M059J (cell line): ENCODE measurements at places on chromosomes 1 and 21.

- DNase-seq, result peak; percentile 97
Observed at GRCh38 chr1:203692565-203693470, 66.2 kb downstream of the ATP2B4 start.

GRCh38 chr1:55286856-55287602 lies 71.9 kb upstream of the USP24 start:
- peak; percentile 43 for DNase-seq

- DNase-seq, result no peak
Observed at GRCh38 chr1:118827636-118828035, 160.5 kb downstream of the TBX15 start.

GRCh38 chr1:155277902-155278688 lies 832 bp downstream of the HCN3 start:
- DNase-seq, result peak; percentile 33

DNA sequence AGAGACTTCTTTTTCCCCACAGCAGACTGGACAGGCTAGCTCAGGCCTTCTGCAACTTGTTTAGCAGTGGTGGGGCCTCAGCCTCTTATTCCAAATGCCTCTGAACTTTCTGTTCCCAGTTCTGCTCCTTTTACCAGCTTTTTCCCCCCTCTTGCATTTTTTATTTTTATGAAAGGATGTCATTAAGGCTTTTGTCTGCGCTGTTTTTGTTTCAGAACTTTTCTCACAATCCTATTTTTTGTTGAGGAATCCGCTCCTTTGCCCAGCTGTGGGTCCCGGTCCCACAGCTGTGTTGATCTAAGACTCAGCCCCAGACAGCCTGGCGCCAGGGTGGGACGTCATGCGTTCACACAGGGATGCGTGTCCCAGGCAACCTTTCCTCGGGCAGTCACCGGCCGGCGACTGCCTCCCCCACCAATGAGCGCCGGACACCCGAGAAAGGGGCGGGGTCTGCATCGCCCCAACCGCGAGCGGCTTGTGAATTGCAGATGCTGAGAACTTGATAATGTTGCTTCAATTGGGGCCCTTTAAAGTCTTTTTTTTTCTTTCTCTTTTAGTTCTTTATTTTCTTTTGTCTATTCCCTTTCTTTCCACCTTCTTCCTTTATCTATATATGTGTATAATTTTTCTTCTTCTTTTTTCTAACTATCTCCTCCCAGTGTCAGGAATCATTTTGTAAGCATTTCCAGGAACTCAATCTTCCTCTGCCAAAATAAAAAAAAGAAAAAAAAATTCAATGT lies 3.0 kb upstream of the ID3 start:
- peak; percentile 99 for DNase-seq
